ENCODE measurements at places on chromosomes 11 and 22.

- DNase-seq, result no peak
Measured at GRCh38 chr22:47341464-47341863, 579.0 kb downstream of the TBC1D22A start.

GRCh38 chr22:37549704-37550059, 10.6 kb upstream of the CDC42EP1 start:
- DNase-seq, result peak; percentile 86

DNA sequence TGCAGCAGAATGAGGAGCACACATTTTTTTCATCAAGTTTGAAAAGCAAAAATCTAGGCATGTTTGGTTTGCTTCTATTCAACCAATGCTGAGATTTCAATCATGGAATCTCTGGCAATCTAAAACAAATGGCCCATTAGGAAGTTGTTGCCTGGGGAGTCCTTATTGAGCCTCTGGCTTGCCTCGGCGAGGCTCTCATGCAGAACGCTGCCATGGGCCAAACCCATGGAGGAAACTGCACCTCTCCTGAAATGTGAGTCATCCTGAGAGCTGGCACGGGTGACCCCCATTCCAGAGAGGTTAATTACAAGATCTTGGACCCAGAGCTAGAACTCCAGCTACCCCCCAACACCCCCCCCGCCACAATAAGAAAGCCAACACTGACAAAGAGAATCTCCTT, 80.7 kb downstream of the MN1 start:
- no peak for DNase-seq

DNA sequence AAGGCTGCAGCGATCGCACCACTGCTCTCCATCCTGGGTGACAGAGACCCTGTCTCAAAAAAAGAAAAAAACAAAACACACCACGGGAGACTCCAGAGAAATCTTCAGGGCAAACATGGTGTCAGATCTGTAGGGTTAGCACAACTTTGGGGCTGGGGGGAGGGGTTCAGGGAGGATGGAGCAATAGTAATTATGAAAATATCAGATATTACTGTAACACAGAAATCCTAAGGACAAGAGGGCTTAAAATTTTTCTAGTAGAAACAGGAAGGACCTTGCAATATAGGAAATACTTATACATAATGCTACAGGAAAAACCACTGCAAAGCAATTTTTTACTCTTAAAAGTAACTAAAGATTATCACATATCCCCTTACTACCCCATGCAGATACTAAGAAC, 13.8 kb downstream of the EIF4ENIF1 start:
- DNase-seq, result no peak

GRCh38 chr11:96948066-96948465, 558.3 kb downstream of the JRKL start:
- no peak for DNase-seq

DNA sequence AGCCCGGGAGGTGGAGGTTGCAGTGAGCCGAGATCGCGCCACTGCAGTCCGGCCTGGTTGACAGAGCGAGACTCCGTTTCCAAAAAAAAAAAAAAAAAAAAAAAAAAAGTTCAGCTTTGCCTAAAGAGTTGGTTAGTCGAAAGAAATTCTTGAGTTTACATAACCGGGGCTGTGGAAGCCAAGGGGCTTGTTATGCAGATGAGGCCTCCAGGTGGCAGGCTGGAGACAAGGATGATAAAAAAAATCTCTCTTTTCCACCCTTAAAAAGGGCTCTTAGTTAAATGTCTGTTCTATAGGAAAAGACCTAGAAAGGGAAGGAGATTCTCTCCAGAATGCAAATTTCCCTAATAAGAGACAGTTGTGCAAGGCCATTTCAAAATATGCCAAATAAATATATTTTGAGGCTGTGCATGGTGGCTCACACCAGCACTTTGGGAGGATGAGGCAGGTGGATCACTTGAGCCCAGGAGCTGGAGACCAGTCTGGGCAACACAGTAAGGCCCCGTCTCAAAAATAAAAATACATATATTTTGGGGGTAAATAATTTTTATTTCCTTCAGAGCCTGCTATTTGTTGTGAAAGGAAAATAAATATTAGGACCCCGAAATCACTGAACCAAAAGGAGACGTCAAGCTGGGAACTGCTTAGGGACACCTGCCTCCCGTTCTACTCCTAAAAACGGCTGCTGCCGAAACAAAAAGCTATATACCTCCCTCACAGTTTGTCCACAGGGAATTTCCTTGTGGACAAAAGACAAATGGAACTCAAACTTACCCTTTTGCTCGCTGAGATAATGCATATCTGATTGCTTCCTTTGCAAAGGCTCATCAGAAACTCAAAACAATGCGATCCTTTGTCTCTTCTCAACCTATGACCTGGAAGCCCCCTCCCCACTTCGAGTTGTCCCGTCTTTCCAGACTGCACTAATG, 2.4 kb upstream of the IFITM2 start:
- DNase-seq, result peak; percentile 90

DNA sequence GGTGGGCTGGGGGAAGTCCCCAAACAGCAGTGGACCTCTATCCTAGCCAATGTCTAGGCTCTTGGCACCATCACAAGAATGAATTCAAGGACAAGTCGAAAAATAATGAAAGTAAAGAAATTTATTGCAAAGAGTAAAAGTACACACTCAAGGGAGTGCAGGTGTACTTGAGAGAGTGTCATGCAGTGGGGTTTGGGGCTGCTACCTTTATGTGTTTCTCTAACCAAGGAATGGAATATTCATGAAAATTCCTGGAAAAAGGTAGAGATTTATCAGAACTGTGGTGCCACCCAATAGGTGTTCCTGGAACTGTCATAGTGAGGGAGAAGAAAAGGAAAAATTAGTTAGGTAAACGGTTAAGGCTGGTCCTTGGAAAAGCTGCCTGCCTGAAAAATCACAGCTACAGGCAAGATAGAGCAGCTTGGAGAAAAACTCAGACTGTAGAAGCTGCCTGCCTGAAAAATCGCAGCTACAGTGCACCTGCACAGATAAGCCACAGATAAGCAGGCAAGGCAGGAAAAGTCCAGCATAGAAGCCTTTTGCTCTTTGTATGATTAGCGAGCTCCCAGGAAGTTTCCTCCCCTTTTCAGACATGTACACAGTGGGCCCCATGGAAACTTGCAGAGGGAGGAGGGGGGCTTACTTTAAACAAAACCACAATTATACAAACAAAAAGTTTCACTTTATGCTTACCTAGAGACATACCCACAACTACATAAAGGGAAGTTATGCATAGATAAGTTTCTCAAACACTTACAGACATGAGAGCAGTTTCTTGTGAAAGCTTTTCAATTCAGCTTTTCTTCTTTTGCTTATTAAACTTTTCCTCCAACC, 71.4 kb upstream of the B3GNT6 start:
- peak; percentile 55 for DNase-seq

DNA sequence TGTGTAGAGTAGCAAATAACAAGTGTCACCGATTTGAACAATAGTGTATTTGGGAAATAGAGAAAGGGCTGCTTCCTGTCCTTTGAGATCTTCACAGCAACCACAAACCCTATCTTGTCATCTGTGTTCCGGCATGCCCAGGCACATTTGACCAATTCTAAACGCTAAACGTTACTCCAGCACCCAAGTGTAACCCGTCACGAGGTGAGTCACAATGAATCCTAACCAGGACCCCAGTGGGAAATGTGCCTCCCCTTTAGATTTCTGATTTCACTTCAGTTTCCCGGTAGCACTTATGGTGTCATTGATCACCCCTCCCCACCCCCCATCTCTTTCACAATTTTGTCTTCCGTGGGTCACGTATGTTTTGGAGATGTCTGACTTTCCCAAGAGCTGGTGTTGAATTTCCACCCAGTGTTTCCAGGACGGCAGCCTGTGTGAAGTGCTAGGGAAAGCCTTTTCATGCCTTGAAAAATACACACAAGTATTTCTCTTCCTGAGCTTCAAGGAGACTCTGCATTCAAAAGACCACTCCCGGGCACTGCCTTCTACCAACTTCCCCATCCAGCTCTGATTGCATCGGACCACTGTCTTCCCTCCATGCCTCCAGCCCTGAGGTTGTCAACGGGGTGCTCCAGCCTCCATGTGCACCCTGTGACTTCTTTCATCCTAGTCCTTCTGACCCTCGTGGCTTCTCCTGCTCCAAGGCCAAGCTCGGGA, 10.5 kb upstream of the C11orf24 start:
- DNase-seq, result no peak
